ENCODE measurements at places on chromosomes 13 and 19. TPM values are rescaled to one million over a fixed set of nuclear protein-coding genes. Genes with fewer than 3 reads are reported as not detected.

Gene FSTL3
- polyA plus RNA-seq = 10.9 TPM

Gene NLRP7
- not detected for polyA plus RNA-seq

Gene TSSK6
- polyA plus RNA-seq = 2.7 TPM

Gene ZNF506
- polyA plus RNA-seq = 14.4 TPM

Gene CCDC159
- polyA plus RNA-seq = 19.1 TPM

Gene MCF2L
- 61.7 TPM for polyA plus RNA-seq
